ENCODE measurements at places on chromosomes 12 and 14.

DNA sequence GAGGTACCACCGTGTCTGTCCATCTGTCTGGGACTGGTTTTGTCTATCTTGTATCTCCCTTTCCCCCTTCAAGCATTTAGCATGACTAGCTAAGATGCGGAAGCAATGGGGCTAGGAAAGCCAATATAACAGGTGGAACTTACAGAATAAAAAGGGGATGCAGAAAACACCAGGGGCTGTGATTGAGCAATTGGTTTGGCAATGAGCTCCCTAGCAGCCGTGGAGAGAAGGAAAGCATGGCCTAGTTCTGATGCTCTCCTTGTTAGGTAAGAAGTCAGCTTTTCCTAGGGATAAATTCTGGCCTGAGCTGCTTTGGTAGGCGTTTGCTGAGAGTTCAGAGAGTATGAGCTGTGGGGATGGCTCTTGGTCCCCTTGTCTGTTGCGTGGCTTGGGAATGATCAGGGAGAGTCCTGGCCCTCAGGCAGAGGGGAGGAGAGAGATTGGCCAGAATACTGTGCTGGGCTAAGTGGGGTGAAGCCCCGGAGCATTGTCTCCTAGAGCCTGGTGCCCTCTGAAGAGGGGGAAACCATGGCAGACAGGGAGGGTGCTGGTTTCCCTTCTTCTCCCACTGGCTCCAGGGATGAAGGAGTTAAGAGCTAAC, 7.1 kb downstream of the SETD1B start:
- H3K27ac ChIP-seq = peak overlapping the region; percentile 69
- H3K36me3 ChIP-seq = peaks cover 43% of the 10 kb centered on the region
- no peak for DNase-seq
- peak overlapping the region; percentile 84 for H3K4me3 ChIP-seq
- H3K27me3 ChIP-seq = no peaks in the 10 kb centered on the region

- H3K4me3 ChIP-seq = peak overlapping the region; percentile 71
- no peaks in the 10 kb centered on the region for H3K36me3 ChIP-seq
- H3K27ac ChIP-seq = peak overlapping the region; percentile 63
- H3K27me3 ChIP-seq = no peaks in the 10 kb centered on the region
Measured at GRCh38 chr14:105087963-105088811, 23.0 kb upstream of the GPR132 start.

- no peaks in the 10 kb centered on the region for H3K4me1 ChIP-seq
- no peaks in the 10 kb centered on the region for H3K36me3 ChIP-seq
- H3K27ac ChIP-seq = no peak overlapping the region
- H3K4me3 ChIP-seq = no peak overlapping the region
- no peak for DNase-seq
Measured at GRCh38 chr12:40945772-40946171, 242.3 kb upstream of the PDZRN4 start.

- DNase-seq = no peak
- no peak overlapping the region for H3K27ac ChIP-seq
- H3K4me1 ChIP-seq = no peaks in the 10 kb centered on the region
Measured at GRCh38 chr12:105554223-105554678, 223.8 kb downstream of the C12orf75 start.

GRCh38 chr14:105925615-105926372, 399.4 kb downstream of the TMEM121 start:
- H3K4me1 ChIP-seq = no peaks in the 10 kb centered on the region
- H3K27ac ChIP-seq = no peak overlapping the region
- H3K36me3 ChIP-seq = no peaks in the 10 kb centered on the region
- no peaks in the 10 kb centered on the region for H3K27me3 ChIP-seq
- no peak overlapping the region for H3K4me3 ChIP-seq

DNA sequence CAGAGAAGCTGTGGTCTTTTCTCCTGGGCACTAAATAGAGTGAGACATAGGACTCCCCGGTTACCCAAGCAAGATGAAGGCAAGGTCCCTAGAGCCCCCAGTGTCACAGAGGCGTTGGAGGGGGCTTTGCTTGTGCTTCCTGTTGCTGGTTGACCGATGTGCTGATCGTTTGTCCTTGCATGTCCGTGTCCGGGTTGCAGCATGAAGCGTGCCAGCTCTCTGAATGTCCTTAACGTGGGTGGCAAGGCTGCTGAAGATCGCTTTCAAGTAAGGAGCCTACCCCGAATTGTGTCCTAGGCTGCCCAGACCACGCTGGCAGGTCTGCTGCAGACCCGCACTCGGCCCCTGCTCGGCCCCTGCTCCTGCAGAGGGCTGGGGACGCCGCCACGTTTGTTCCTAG, 23.1 kb downstream of the XRCC3 start:
- no peaks in the 10 kb centered on the region for H3K27me3 ChIP-seq
- H3K4me1 ChIP-seq = peaks cover 49% of the 10 kb centered on the region
- H3K36me3 ChIP-seq = peaks cover 31% of the 10 kb centered on the region
- no peak for DNase-seq
- no peak overlapping the region for H3K4me3 ChIP-seq
- H3K27ac ChIP-seq = no peak overlapping the region

GRCh38 chr12:85725991-85726390, 110.2 kb downstream of the RASSF9 start:
- no peaks in the 10 kb centered on the region for H3K36me3 ChIP-seq
- DNase-seq = no peak
- no peak overlapping the region for H3K27ac ChIP-seq
- H3K4me1 ChIP-seq = no peaks in the 10 kb centered on the region
- no peaks in the 10 kb centered on the region for H3K27me3 ChIP-seq

DNA sequence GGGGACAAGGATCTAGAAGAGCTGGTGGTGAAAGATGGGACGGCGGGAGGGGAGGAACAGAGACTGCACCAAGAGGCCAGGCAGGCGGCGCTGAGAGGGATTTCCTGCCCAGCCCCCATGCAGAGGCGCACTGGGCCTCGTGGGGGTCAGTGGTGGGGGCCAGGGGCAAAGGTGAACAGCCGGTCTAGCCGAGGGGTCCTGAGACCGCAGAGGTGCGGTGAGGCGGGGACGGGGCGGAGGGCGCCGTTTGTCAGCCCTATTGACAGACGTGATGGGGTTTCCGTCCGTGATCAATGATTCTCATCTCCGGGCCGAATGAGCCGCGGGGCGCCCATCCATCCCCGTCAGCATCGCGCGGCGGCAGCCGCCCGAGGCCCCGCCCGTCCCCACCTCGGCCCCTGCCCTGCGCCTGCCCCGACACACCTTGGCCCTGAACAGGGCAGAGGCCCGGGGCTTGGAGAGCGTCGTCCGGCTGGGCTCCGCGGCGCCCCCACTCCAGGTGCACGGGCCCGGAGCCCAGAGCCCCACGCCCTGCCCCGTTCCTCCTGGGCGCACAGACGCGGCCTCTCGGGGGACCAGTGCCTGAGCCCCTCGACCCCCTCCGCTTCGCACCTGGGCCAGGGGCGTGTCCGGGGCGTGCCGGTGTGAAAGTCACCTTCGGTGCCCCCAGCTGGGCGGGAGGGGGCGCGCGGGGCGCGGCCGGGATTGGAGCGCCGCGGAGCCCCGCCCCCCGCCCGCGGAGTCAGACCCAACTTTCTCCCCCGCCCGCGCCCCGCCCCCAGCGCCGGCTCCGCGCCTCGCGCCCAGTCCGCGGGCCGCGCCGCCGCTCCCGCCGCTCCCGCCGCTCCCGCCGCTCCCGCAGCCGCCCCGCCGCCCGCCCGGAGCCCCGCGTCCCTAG, at the start of gene NXPH4:
NXPH4 (plus strand) TSS at position 781 of the 898 bp plus-strand sequence. CDS start 176 bp downstream, outside the sequence.
- H3K4me1 ChIP-seq = peaks cover 20% of the 10 kb centered on the region
- H3K36me3 ChIP-seq = peaks cover 8% of the 10 kb centered on the region
- peak within 1 kb of the TSS; percentile 74 for H3K4me3 ChIP-seq
- DNase-seq = no peak
- no peak within 1 kb of the TSS for H3K27ac ChIP-seq

GRCh38 chr12:98416845-98417244, 98.5 kb upstream of the TMPO start:
- no peak overlapping the region for H3K4me3 ChIP-seq
- H3K27me3 ChIP-seq = no peaks in the 10 kb centered on the region
- H3K4me1 ChIP-seq = peaks cover 28% of the 10 kb centered on the region
- DNase-seq = no peak

DNA sequence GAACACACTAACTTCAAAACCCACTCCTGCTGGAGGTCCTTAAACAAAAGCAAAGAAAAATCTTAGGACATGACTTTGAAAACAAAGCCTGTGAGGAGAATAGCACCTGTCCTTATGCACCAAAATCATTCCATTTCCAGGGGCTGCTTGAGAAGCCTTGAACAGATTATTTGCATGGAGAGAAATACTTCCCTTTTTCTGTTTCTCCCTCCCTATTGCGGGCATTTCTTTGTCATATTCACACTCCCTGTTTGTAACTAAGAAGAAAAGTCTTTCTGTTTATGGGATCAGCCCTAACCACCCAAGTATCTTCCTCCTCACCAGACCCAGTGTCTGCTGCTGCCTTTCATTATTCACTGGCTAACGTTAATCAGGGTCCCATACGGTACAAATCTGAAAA, 218.8 kb downstream of the DPF3 start:
- no peak for DNase-seq
- H3K4me3 ChIP-seq = no peak overlapping the region
- no peaks in the 10 kb centered on the region for H3K4me1 ChIP-seq
- H3K27me3 ChIP-seq = no peaks in the 10 kb centered on the region

DNA sequence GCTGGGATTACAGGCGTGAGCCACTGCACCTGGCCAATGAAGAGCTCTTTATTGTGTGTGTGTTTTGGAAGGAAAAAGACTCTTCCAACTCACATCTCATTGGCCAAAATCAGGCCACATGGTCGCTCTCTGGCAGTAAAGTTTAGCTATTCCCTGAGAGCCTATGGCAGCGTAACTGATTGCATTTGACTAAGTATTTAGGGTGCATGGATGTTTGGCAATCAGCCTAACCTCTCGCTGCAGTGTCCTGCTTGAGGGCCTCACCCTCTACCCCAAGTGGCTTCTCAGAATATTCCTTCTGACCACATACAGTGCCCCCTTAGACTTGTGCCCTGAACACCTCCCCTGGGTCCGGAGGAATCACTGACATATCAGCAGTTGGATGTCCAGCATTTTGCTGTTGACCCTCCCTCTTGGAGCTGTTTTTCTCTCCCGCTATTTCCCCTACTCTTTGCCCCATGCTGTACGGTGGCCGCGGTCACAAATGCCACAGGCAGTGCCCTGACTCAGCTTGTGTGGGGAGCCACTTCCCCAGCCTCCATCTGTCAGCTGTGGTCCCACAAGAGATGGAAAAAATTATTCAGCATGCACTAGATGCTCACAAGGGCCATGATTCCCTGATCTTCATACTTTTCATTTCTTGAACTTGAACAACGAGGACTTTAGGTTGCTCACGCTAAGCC, 9.5 kb downstream of the PHETA1 start:
- H3K4me3 ChIP-seq = no peak overlapping the region
- no peak overlapping the region for H3K27ac ChIP-seq
- no peak for DNase-seq
- H3K4me1 ChIP-seq = peaks cover 6% of the 10 kb centered on the region

- no peak for DNase-seq
- H3K36me3 ChIP-seq = peaks cover 20% of the 10 kb centered on the region
- H3K27me3 ChIP-seq = no peaks in the 10 kb centered on the region
- no peak overlapping the region for H3K27ac ChIP-seq
Measured at GRCh38 chr14:52888159-52888558, 62.7 kb downstream of the FERMT2 start.

DNA sequence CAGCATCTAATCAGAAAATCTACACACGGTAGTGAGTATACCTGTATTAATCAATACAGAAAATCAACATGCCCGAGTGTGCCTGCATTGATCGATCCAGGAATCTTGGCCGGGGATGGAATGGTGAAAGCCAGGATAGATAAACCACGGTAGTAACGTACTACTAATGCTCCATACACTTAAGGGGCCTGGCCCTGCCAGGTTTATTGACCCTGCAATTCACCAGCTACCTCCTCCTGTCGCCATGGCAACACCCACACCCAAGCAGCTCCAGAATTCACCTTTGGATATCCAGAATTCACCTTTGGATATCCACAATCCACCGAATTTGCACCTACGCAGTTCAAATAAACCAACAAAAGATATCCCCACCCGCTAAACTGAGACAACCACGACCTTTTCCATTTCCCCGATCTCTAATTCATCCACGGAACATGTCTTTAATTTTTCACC, 14.8 kb upstream of the CALM1 start:
- DNase-seq = no peak
- peak overlapping the region; percentile 99 for H3K27ac ChIP-seq
- H3K36me3 ChIP-seq = no peaks in the 10 kb centered on the region
- H3K4me1 ChIP-seq = peaks cover 32% of the 10 kb centered on the region
- H3K27me3 ChIP-seq = no peaks in the 10 kb centered on the region

Measured in thoracic aorta (tissue), 2 donors.